ENCODE measurements at places on chromosomes 2 and 18.

DNA sequence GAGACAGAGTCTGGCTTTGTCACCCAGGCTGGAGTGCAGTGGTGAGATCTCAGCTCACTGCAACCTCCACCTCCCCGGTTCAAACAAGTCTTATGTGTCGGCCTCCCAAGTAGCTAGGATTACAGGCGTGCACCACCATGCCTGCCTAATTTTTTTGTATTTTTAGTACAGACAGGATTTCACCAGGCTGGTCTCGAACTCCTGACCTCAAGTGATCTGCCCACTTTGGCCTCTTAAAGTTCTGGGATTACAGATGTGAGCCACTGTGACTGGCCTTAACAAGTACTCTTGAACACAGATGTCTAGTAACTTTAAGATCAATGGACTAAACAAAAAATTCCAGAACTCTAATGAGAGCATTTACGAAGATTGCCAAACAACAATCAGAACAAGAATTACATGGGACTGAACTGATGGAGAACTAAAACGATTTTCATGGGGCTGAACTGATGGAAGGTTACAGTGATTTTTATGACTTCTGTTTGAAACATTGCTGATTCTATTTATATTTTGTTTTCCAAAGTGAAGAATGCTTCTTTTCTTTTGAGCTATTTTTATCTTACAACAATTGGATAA, 46.5 kb upstream of the ST3GAL5 start:
- DNase-seq, result no peak

DNA sequence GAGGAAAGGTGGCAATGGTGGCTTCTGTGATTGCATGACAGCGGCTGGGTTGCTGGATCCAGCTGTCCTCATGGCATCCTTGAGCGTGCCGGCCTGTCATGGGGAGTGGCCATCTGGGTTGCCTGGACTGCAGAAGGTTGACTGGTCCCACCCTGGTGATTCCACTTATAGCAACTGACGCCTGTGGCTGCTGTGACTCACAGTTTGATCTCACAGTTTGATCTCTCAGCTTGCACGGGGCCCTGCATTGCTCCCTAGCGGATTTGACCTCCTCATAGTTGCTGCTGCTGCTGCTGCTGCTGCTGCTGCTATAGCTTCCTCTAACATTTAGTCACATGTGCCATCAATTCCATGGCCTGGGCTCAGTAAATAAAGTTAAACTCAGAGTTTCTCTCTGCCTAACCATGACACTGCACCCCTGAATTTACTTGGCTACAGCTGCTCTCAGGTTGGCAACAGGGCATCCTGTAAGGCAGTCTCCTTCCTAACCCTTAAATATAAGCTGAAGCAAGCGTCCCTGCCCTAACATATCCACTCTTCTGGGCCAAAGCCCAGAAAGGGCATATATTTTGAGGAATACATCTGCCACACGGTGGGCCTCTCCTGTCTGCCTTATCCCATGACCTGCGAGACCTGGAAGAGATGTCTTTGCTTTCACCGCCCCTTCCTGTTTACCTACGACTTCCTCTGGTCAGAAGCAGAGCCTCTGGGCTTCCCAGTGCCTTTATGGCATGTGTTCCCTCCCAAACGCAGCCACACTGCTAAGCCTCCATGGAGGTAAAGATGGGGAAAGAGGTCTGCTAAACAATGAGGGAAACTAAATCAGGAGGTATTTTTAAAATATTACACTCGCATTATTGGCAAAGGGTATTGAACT, 37.8 kb upstream of the CCDC150 start:
- DNase-seq, result no peak

GRCh38 chr2:172446474-172447063, 19.2 kb downstream of the ITGA6 start:
- no peak for DNase-seq

DNA sequence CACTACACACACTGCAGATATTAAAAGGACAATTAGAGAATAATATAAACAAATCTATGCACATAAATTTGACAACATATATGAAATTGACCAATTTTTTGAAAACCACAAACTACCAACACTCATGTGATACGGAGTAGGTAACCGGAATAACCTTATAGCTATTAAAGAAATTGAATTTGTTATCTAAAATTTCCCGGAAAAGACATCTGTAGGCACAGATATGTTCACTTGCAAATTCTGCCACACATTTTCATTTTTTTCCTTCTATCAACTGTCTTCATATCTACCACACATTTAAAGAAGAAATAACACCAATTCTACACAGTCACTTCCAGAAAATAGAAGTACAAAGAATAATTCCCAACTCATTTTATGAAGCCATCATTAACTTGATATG, 22.4 kb downstream of the NLRC4 start:
- DNase-seq, result no peak

GRCh38 chr2:67446491-67446911, 49.4 kb downstream of the ETAA1 start:
- no peak for DNase-seq

- DNase-seq, result no peak
Measured at GRCh38 chr18:50559752-50560680, at the start of gene MAPK4. TSS of gene MAPK4 (plus strand) at chr18:50560087. CDS start at chr18:50663959, 103,872 bp downstream.

DNA sequence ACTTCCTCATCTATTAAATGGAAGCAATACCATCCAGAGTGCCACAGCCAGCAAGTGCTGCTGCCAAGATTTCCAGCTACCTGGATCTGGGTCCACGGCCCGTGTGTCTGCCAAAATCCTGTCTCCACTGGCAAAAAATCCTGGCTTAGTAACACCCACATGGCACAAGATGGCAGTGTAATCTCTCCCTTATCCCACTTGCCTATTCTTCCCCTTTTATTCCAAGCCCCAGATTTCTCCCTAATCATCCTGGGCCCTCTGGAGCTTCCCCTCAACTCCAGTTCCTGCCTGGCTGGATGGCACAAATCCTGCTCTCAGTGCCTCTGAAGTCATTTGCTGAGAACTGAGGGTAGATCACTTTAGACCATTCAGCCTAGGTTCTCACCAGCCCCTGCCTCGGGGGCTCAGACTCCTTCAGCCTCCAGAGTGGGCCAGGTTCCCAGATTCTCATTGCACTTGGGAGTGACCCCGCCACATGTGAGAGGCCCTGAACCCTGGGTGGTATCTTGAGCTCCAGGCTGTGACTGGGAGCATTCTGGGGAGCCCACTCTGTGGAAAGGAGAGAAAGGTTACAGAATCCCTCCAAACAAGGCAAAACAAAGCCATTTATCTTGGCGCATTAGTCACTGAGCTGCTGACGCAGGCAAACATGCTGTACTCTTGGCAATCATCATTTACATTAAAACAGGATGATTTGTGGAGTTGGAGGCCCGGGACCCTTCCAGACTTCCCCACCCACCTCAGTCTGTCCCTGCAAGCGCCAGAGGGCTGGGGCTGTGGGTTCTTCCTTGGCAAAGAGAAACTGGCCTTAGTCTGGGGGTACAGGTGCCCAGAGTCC, 325.8 kb downstream of the DYSF start:
- DNase-seq, result no peak

- no peak for DNase-seq
Measured at GRCh38 chr2:146978577-146979555, 866.0 kb upstream of the ACVR2A start.

GRCh38 chr2:237861875-237862527, 2.6 kb downstream of the RAMP1 start:
- no peak for DNase-seq

DNA sequence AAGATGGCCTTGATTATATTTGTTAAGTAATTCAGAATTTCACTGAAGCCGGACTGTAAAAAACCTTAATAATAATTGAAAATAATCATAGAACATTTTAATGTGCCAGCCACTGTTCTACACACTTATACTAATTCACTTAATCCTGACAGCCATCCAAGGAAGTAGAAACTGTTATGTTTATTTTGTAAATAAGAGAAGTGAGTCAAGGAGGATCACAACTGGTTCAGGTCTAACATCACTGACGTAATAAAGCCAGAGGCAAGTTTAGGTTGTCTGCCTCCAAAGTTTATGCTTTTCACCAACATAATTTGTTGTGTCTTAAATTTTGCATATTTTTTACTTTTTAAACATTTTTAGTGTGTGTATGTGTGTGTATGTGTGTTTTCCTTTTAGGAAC, 436.1 kb downstream of the LRRTM4 start:
- no peak for DNase-seq

- DNase-seq, result no peak
Measured at GRCh38 chr2:39732482-39732881, 46.6 kb downstream of the THUMPD2 start.

- no peak for DNase-seq
Measured at GRCh38 chr2:9228088-9228751, 21.6 kb downstream of the ASAP2 start.

DNA sequence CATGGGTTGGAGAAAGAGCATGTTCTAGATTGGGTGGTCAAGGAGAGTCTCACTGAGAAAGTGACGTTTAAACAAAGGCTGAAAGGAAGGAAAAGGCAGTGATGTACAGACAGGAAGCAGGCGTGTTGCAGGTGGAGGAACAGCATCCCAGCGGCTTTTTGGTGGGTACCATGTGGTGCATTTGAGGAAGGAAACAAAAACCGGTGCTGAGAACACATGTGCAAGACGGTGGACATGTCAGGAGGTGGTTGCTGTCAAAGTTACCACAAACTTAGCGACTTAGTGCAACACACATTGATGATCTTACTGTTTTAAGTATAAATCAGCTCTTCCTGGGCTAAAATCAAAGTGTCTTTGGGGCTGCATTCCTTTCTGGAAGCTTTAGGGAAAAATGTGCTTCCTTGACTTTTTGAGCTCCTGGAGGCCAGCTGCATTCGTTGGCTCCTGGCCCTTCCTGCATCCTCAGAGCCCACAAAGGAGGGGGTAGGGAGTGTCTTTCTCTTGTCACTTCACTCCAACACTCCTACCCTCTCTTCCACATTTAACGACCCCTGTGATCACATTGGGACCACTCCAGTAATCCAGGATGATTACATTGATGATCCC, 380.6 kb downstream of the FBXO15 start:
- DNase-seq, result no peak

DNA sequence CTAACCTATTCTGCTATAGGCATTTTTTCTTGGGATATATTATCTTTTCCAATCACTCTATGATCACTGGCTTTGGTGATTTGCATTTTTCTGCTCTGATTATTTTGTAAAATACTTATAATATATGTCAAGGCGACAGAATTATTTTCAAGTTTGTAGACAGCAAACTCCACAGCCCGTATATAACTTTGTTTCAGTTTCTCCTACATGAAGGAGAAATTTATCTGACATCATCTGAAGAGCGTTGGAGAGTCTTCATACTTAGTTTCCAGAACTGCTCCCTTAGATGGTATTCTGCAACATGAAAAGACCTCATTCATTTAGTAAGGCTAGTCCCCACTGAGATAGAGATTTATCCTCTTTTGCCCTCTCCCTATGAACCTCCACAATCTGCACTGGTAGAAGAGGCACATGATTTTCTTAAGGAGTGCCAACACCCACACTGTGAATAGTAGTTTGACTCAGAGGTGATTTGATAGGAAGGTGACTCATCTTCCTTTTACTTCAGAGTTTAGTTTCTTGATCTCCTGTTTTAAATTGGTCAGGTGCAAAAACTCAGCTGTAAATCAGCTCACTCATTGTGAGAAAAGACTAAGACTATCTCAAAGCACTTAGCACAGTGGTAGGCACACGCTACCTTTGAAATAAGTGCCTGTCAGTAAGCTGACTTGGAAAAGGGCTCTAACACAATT, 1848.6 kb upstream of the CELF4 start:
- no peak for DNase-seq

DNA sequence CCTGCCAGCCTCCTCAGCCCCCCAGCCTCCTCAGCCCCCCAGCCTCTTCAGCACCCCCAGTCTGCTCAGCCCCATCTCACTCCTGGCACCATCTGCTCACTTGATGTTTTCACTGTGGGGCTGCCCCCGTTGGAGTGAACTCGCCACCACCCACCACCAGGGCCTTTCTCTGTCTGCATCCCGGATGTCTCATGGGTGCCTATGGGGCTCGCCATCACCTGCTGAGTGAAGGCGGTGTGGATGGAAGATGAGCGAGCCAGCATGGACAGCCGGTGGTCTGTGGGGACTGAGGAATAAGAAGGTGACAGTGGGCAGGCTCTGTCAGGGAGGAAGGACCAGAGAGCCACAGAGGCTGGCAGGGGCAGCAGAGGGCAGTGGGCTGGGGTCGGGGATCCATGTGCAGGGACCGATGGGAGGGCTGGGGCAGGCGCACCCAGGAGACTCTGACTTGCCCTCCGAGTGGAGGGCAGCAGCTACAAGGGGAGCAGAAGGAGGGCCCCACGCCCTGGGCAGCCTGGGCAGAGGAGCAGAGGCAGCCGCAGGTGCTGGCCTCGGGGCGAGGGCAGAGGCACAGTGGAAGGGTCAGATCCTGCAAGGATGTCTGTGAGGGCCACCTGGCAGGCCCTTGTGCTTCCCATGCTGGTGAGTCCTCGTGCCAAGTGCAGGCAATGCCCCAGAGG, 74.7 kb upstream of the ODC1 start:
- DNase-seq, result no peak

GRCh38 chr18:50372743-50373142, 2.1 kb upstream of the SKA1 start:
- no peak for DNase-seq

DNA sequence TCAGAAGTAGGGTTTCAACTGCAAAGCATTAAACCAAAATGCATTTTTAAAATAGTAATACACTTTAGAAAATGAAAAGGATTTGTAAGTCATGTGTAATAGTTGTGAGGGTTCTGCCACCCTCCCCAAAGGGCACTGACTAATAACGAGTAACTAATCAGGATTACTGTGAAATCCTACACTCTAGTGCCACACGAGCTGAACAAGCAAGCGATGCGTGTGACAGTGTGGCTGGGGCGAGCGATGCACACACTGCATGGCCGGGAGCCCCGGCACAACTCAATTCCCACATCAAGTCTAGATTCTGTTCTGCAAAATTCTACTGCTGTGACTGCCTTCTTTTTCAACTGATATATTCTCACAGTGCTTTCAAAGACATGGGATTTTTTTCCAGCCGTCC, 156.4 kb downstream of the SEPTIN10 start:
- DNase-seq, result no peak

GRCh38 chr18:4808891-4809290, 353.8 kb upstream of the DLGAP1 start:
- no peak for DNase-seq

- DNase-seq, result no peak
Measured at GRCh38 chr2:219417374-219417773, 803 bp upstream of the DES start.

- DNase-seq, result no peak
Measured at GRCh38 chr2:84858937-84859336, 21.9 kb downstream of the TRABD2A start.

- DNase-seq, result no peak
Measured at GRCh38 chr18:49460976-49461601, 644 bp upstream of the DYM start.

DNA sequence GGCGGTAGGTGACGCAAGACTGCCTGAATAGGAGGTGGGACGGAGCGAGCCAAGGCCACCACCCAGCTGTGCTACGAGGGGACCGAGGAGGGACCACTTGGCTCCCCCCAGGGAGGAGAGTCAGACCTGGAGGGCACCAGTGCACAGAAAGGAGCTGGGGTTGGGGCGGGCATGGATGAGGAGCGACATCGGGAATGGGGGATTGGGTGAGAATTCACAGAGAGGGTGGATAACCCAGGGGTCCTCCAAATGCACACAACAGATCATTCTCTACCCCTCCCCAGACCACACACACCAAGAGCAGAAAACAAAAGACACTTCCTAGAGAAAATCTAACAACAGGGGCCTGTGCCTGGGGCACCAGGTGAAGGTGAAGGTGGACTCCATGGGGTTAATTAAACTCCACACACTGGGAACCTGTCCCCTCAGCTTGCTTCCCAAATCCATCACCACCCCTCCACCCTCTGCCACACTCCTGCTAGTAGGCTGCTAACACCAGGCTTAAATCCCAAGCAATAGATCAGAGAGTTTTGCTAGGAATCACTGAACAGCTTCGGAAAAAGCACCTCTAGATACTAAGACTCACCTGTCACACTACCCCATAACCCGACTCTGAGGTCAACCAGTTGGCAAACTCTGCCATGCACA, 274.6 kb downstream of the EIPR1 start:
- no peak for DNase-seq

Measured in activated T-helper 9 cell treated with anti-CD3 and anti-CD28 coated beads, Interleukin-2, amount 50 U/mL, for 16 hours (primary cell).